SHP77 (cell line): ENCODE measurements at places on chromosomes 4 and X.

DNA sequence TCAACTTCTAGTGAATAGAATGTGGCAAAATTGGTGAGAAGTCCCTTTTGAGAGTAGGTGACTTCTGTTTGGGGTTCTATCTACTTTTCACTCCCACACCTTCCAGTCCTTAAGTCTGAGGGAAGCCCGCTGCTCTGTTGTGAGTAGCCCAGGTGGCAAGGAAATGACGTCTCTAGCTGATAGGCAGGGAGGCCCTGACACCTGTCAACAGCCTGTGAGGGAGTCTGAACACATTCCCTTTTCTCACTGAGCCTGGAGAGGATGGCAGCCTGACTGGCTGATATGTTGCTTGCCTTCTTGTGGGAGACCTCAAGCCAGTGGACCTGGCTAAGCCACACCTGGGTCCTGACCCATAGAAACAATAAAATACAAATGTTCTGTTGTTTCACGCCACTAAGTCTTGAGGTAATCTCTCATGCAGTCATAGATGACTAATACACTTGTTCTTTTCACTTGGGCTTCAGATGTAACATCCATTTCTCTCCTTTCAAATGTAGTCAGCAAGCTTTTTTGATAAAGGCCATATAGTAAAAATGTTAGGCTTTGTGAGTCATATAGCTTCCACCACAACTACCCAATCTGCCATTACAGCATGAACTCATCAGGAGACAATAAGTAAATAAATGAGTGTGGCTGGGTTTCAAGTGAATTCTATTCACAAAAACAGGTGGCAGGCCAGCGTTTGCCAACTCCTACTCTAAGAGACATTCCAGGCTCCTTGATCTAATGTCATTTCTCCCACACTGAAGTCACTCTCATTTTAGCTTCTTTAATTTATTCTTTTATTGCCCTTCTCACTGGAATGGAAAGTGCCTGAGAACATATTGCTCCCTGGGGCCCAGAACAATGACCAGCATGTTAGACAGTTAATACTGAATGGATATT lies 265.1 kb upstream of the MAD2L1 start:
- peak; percentile 0 for DNase-seq

DNA sequence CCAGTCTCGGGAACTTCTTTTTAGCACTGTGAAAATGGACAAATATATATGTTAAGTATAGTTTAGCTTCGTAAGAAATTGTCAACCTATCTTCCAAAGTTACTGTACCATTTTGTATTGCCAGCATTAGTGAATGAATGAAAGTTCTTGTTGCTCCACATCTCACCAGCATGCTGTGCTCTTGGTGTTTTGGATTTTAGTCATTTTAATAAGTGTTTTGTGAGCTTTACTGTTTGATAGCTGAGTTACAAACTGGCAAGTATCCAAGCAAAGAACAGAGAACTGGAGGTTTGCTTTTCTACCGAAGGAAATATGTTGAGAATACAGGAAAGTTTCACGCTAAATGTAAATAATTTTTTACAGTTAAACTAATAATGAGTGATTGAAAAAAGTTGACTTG lies 33.0 kb downstream of the SNCA start:
- DNase-seq, result no peak

- no peak for DNase-seq
Measured at GRCh38 chrX:150329868-150330267, 33.2 kb upstream of the MAMLD1 start.

- no peak for DNase-seq
Measured at GRCh38 chrX:51874123-51874522, 19.3 kb upstream of the MAGED1 start.
